ENCODE measurements at places on chromosomes 1 and 21.

GRCh38 chr1:156528231-156528630 lies 27.7 kb upstream of the MEF2D start:
- DNase-seq = no peak

DNA sequence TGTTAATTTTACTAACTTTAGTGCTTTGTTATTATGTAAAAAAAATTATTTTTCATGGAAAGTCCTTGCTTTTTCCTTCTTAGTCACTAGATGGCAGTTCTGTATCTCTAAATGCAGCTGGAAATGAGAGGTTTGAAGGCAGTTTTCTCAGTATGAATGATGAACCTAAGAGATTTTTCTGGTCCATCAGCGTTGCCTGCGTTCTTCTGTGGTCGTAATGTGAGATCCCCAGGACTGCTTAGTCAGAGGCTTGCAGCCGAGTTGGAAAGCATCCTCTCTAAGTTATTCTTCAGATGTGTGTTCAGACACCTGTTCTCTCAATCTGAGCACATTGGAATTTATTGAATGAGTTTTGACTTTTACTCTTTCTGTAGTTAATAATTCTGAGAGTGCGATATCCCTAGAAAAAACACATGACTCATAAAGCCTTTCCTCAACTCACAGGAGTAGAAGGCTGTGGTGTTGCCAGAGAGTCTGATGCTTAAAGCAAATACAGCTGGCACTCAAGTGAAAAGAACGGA lies 99.3 kb downstream of the FMN2 start:
- peak; percentile 53 for DNase-seq

- no peak for DNase-seq
Measured at GRCh38 chr1:109979489-109980091, 5.0 kb upstream of the AHCYL1 start.

- peak; percentile 61 for DNase-seq
Measured at GRCh38 chr1:6178751-6179563, 1.2 kb downstream of the CHD5 start.

GRCh38 chr1:41014871-41015270 lies 6.7 kb downstream of the SLFNL1 start:
- DNase-seq = no peak

DNA sequence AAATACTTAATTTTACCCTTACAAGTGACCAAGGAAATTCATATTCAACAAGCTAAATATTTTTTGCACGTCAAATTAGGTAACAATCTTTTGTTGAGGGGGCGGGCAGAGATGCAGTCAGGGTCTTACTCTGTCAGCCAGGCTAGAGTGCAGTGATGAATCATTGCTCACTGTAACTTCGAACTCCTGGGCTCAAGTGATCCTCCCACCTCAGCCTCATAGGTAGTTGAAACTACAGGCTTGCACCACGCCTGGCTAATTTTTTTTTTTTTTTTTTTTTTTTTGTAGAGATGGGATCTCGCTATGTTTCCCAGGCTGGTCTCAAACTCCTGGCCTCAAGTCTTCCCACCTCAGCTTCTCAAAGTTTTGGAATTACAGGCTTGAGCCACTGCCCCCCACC lies 26.5 kb downstream of the PHTF1 start:
- DNase-seq = no peak

DNA sequence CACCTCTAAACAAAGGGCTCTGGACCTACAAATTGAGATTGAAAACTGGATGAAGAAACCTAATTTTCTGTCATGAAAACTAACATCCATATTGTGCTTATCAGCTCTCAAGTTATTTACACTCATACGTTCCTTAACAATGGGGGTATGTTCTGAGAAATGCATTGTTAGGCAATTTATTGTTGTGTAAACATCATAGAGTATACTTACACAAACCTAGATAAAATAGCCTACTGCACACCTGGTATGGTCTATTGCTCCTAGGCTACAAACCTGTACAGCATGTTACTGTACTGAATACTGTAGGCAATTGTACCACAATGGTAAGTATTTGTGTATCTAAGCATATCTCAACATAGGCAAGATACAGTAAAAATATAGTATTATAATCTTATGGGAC lies 191.4 kb downstream of the TM2D1 start:
- no peak for DNase-seq

Measured in D341Med (cell line).